Stimulated activated naive B cell treated with anti-CD40 and anti-IgM and Interleukin-4, amounts not matched to agents 10 μg/mL and 1 μg/mL and 100 μg/mL, for 72 hours (primary cell): ENCODE measurements at places on chromosomes 5 and 9.

- H3K4me3 ChIP-seq, result no peak overlapping the region
- H3K4me1 ChIP-seq, result no peaks in the 10 kb centered on the region
- H3K27ac ChIP-seq, result no peak overlapping the region
- no peaks in the 10 kb centered on the region for H3K36me3 ChIP-seq
Observed at GRCh38 chr5:16483361-16483760, 17.8 kb upstream of the ZNF622 start.

- no peaks in the 10 kb centered on the region for H3K27me3 ChIP-seq
- no peak overlapping the region for H3K27ac ChIP-seq
- no peak for DNase-seq
- H3K4me1 ChIP-seq, result peaks cover 2% of the 10 kb centered on the region
- H3K4me3 ChIP-seq, result no peak overlapping the region
Observed at GRCh38 chr9:74940600-74940999, 12.1 kb downstream of the C9orf40 start.

- H3K4me1 ChIP-seq, result no peaks in the 10 kb centered on the region
- H3K27me3 ChIP-seq, result no peaks in the 10 kb centered on the region
- no peak overlapping the region for H3K27ac ChIP-seq
- no peak for DNase-seq
- no peak overlapping the region for H3K4me3 ChIP-seq
- peaks cover 2% of the 10 kb centered on the region for H3K36me3 ChIP-seq
Observed at GRCh38 chr9:137021979-137022661, 5.9 kb downstream of the ABCA2 start.

GRCh38 chr9:117413346-117414219, 1.3 kb downstream of the ASTN2 start:
- H3K4me1 ChIP-seq, result no peaks in the 10 kb centered on the region
- H3K36me3 ChIP-seq, result no peaks in the 10 kb centered on the region
- no peak overlapping the region for H3K27ac ChIP-seq
- peak overlapping the region; percentile 23 for H3K4me3 ChIP-seq

DNA sequence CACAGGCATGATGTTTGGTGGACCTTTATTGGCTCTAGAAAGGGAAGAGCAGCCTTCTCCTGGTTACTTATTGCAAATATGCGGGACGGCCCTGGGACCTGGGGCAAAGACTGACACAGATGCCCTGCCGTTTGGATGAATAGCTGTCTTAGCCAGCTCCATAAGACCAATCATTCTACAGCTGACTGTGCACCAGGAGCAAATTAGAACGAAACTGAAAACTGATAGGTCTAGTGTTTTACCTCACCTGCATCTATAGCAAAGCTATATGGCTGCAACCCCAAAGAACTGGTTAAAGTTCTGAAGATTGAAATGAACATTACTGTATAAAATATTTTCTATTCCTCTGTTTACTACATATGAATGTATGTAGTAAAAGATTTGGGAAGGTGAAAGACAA, 34.2 kb upstream of the BNC2 start:
- H3K36me3 ChIP-seq, result no peaks in the 10 kb centered on the region
- H3K4me1 ChIP-seq, result no peaks in the 10 kb centered on the region
- H3K27ac ChIP-seq, result no peak overlapping the region
- DNase-seq, result no peak
- H3K27me3 ChIP-seq, result no peaks in the 10 kb centered on the region

GRCh38 chr5:165029099-165029870, 1523.9 kb downstream of the MAT2B start:
- no peak overlapping the region for H3K4me3 ChIP-seq
- H3K4me1 ChIP-seq, result no peaks in the 10 kb centered on the region
- no peaks in the 10 kb centered on the region for H3K36me3 ChIP-seq
- DNase-seq, result no peak
- H3K27me3 ChIP-seq, result no peaks in the 10 kb centered on the region

GRCh38 chr9:98804083-98804482, 3.4 kb upstream of the GALNT12 start:
- DNase-seq, result no peak
- no peaks in the 10 kb centered on the region for H3K36me3 ChIP-seq
- H3K27ac ChIP-seq, result no peak overlapping the region
- H3K4me3 ChIP-seq, result no peak overlapping the region
- peaks cover 20% of the 10 kb centered on the region for H3K27me3 ChIP-seq
- peaks cover 15% of the 10 kb centered on the region for H3K4me1 ChIP-seq

GRCh38 chr9:75197561-75197960, 109.2 kb downstream of the OSTF1 start:
- DNase-seq, result no peak
- no peaks in the 10 kb centered on the region for H3K4me1 ChIP-seq
- no peaks in the 10 kb centered on the region for H3K36me3 ChIP-seq
- no peak overlapping the region for H3K4me3 ChIP-seq
- H3K27me3 ChIP-seq, result no peaks in the 10 kb centered on the region

DNA sequence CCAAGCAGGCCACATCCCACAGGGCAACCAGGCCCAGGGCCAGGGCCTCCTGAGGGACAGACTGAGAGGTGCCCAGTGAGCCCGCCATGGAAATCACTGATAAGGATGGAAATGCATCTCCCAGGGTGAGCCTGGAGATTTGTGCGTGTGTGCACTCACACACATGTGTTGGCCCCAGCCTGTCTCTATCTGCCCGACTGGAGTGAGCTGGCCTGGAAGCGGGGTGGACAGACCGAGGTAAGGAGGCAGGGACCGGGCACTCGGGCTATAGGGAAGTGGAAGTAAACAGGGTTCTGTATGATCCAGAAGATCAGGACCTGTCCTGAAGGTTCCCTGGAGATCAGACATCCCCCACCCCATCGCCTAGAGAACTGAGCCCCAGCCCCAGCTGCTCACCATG, 17.4 kb downstream of the GFI1B start:
- H3K27ac ChIP-seq, result no peak overlapping the region
- no peaks in the 10 kb centered on the region for H3K36me3 ChIP-seq
- H3K4me1 ChIP-seq, result peaks cover 13% of the 10 kb centered on the region
- peaks cover 30% of the 10 kb centered on the region for H3K27me3 ChIP-seq
- H3K4me3 ChIP-seq, result no peak overlapping the region

- no peak overlapping the region for H3K4me3 ChIP-seq
- no peaks in the 10 kb centered on the region for H3K27me3 ChIP-seq
- DNase-seq, result no peak
- H3K27ac ChIP-seq, result no peak overlapping the region
- peaks cover 75% of the 10 kb centered on the region for H3K36me3 ChIP-seq
- H3K4me1 ChIP-seq, result peaks cover 8% of the 10 kb centered on the region
Observed at GRCh38 chr5:126911986-126912385, 118.4 kb downstream of the MARCHF3 start.

- no peaks in the 10 kb centered on the region for H3K4me1 ChIP-seq
- no peak for DNase-seq
- no peak overlapping the region for H3K4me3 ChIP-seq
- H3K27me3 ChIP-seq, result peaks cover 1% of the 10 kb centered on the region
Observed at GRCh38 chr9:114278356-114278755, 44.5 kb upstream of the ORM1 start.

GRCh38 chr5:22460189-22460588, 393.0 kb downstream of the CDH12 start:
- H3K36me3 ChIP-seq, result no peaks in the 10 kb centered on the region
- DNase-seq, result no peak
- H3K27ac ChIP-seq, result no peak overlapping the region
- H3K4me1 ChIP-seq, result no peaks in the 10 kb centered on the region

DNA sequence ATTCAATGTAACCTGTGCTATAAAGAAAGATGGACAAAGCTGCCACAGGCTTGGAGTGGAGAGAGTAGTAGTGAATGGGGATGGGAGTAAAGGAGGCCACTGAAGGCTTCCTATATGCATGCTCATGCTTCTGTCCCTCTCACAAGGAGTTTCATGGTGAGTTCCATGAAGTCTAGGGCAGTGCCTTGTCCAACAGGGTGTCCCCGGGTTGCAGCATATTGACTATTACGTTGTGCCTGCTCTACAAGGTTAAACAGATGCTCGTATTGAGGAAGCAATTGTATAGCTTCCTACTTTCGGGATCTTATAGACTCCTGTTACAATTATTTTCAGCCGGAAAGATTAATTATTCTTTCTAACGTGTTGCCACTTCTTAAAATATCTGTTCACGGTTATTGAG, 129.1 kb upstream of the PIK3R1 start:
- no peak for DNase-seq
- no peak overlapping the region for H3K27ac ChIP-seq
- H3K36me3 ChIP-seq, result no peaks in the 10 kb centered on the region
- no peak overlapping the region for H3K4me3 ChIP-seq
- no peaks in the 10 kb centered on the region for H3K27me3 ChIP-seq

DNA sequence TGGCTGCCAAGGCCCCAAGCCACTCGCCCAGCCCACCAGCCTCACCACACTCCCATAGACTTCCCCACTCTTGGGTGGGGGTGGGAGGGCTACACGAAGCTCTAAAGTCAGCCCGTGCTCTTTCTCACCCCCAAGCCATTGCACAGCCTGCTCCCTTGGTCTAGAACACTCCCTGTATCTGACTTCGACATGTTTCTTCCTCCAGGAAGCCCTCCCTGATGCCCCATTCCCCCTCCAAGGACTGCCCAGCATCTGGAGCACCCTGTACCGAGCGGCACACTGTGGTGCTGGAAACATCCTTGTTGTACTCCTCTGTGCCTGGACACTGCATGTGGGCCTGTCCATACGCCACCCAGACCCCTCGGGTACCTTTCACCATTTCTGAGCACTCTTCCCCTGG, 49.4 kb upstream of the KCNMB1 start:
- H3K36me3 ChIP-seq, result no peaks in the 10 kb centered on the region
- no peaks in the 10 kb centered on the region for H3K27me3 ChIP-seq
- H3K4me3 ChIP-seq, result no peak overlapping the region

GRCh38 chr5:169577951-169578350, 5.6 kb upstream of the SPDL1 start:
- H3K27ac ChIP-seq, result no peak overlapping the region
- H3K36me3 ChIP-seq, result no peaks in the 10 kb centered on the region
- DNase-seq, result no peak
- H3K4me3 ChIP-seq, result no peak overlapping the region
- H3K4me1 ChIP-seq, result peaks cover 12% of the 10 kb centered on the region
- peaks cover 27% of the 10 kb centered on the region for H3K27me3 ChIP-seq

GRCh38 chr9:126391713-126392661, 65.4 kb downstream of the MVB12B start:
- no peaks in the 10 kb centered on the region for H3K27me3 ChIP-seq
- DNase-seq, result no peak
- peaks cover 5% of the 10 kb centered on the region for H3K36me3 ChIP-seq
- peaks cover 33% of the 10 kb centered on the region for H3K4me1 ChIP-seq
- H3K27ac ChIP-seq, result no peak overlapping the region

DNA sequence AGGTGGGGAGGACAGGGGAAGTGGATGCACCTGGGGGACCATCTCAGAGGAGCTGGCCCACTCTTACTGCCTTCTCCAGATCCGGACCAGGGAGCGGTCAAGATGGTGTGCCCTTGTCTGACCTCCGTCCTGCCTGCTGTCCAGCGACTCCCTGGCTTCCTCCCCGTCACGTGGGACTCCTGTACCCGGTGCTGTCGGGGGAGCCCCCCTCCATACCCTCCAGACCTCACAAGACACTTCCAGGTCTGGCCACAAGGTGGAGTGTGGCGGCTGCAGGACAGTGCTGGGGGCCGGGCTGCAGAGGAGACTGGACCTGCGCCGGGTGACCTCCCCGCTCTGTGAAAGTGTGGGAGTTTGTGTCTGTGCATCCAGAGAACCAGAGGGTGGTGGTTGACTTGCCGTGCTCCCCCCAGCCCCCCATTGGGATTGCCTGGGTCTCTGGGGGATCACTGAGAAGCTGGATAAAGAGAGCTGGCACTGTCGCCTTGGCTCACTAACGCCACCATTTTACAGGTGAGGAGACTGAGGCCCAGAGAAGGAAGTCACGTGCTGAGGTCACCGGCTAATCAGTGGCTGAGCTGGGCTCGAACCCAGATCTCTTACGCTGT, 1.9 kb upstream of the CRB2 start:
- no peak overlapping the region for H3K27ac ChIP-seq
- peaks cover 61% of the 10 kb centered on the region for H3K36me3 ChIP-seq
- peaks cover 24% of the 10 kb centered on the region for H3K4me1 ChIP-seq
- peaks cover 5% of the 10 kb centered on the region for H3K27me3 ChIP-seq
- H3K4me3 ChIP-seq, result peak overlapping the region; percentile 40
- peak; percentile 44 for DNase-seq

DNA sequence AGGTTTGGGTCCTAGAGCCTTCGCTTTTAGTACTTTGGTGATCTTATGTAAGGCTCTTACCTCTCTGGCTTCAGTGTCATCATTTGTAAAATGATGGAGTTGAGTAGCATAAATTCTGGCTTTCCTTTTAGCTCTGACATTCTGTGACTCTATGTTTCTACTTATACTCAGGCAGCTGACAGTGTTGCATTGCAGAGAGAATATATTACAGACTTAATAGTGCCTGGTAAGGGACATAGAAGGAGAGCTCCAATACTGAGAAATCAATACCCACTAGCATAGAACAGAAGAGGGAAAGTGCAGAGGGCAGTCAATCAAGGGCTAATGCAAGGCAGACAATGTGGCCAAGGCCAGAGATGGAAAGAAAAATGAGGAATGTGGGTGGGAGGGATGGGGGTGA, 371.4 kb upstream of the TLE4 start:
- H3K4me1 ChIP-seq, result no peaks in the 10 kb centered on the region
- peaks cover 11% of the 10 kb centered on the region for H3K27me3 ChIP-seq
- H3K27ac ChIP-seq, result no peak overlapping the region
- no peaks in the 10 kb centered on the region for H3K36me3 ChIP-seq
- H3K4me3 ChIP-seq, result no peak overlapping the region

- H3K36me3 ChIP-seq, result no peaks in the 10 kb centered on the region
- H3K4me1 ChIP-seq, result no peaks in the 10 kb centered on the region
- DNase-seq, result no peak
- H3K27ac ChIP-seq, result no peak overlapping the region
Observed at GRCh38 chr5:117624201-117624600, 1049.6 kb upstream of the SEMA6A start.
